ENCODE measurements at places on chromosomes 11 and 22. TPM values are rescaled to one million over a fixed set of nuclear protein-coding genes. Genes with fewer than 3 reads are reported as not detected.

IL17REL gene
- polyA plus RNA-seq: not detected

AP5B1 gene
- 2.4 TPM for polyA plus RNA-seq

THY1 gene
- 135 TPM for polyA plus RNA-seq

POU2AF1 gene
- polyA plus RNA-seq: 0.43 TPM

BRSK2 gene
- 1.3 TPM for polyA plus RNA-seq

TEX12 gene
- polyA plus RNA-seq: 0.55 TPM

RAB38 gene
- 5.2 TPM for polyA plus RNA-seq

All from muscle of back (tissue), 13 donors.